Esophagus muscularis mucosa (tissue), 4 donors: ENCODE measurements at places on chromosomes 7 and 10.

DNA sequence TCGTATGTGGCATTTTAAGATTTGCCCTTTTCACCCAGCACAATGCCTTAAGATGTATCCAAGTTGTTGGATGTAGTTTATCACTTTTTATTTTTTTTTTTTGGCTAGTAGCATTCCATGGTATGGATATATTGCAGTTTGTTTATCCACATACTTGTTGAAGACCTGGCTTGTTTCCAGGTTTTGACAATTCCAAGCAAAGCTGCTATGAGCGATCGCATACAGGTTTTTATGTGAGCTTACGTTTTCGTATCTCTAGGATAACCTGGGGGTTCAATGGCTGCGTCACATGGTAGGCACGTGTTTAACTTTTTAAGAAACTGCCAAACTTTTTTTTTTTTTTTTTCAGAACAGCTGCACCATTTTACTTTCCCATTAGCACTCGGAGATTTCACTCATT, 32.2 kb downstream of the BAIAP2L1 start:
- DNase-seq = no peak

- no peak for DNase-seq
Measured at GRCh38 chr10:110857265-110858171, 14.2 kb upstream of the PDCD4 start.

DNA sequence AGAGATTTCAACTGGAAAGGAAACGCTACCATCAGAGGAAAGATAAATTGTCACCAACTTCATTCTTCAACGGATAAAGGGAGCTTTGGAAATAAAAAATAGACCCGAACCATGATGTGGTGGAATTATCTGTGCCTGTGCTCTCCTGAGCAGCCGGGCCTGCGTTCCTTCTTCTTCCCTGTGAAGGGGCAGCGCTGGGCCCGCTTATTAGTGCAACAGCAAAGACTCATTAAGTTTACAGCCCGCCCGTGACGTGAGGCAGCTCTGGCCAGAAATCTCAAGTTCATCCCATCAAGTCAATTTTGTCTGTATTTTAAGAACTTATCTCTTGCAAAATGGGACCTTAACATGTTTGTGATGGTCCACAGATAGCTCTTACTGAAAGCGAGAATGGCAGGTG, 193.7 kb downstream of the ADARB2 start:
- no peak for DNase-seq

DNA sequence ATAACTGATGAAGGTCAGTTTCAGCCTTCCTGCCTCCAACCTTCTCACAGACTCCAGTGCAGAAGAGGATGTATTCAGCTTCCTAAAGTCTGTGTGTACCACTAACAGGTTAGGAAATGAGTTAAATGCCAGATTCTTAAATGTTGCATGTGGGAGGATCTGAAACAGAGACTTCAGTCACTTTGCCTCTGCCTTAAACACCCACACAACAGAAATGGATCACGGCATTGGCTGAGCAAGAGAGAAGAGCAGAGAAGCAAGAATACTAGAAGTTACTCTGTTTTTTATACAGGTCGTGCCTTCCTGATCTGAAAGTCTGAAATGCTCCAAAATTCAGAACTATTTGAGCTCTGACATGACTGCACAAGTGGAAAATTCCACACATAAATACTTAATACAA, 98.9 kb upstream of the ARHGAP21 start:
- DNase-seq = no peak

DNA sequence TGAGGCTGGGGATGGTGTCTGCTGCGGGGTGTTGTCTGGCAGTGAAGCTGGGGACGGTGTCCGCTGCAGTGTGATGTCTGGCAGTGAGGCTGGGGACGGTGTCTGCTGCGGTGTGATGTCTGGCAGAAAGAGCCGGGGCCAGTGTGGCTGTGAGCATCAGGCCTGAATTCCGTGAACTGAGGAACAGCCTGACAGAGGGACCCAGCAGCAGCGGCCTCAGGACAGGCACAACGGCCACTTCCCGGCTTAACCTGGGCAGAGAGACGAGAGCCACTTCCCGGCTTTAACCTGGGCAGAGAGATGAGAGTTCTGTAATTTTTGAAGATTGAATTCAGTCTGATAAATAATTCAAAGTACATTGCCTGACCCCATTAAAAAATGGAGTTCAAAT, 321.2 kb downstream of the PTPRN2 start:
- no peak for DNase-seq

- no peak for DNase-seq
Measured at GRCh38 chr10:30116041-30116491, 56.7 kb upstream of the JCAD start.

DNA sequence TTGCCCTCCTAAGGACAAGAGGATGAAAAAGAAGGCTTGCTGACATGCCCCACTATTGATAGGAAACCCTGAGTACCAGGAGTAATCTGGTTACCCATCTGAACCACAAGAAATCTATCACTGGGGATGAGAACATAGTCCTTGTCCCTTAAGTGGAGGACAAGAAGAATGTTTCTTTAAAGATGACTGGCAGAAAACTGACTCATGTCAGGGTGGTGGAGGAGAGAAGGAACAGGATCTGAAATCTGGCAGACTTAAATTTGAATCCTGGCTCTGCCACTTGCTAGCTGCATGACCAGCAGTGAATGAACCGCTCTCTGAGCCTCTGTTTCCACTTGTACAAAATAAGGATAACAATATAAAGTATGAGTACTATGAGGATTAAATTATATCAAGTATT, 38.9 kb upstream of the XPNPEP1 start:
- no peak for DNase-seq

GRCh38 chr10:88107296-88108097, 244.1 kb downstream of the PTEN start:
- peak; percentile 55 for DNase-seq

DNA sequence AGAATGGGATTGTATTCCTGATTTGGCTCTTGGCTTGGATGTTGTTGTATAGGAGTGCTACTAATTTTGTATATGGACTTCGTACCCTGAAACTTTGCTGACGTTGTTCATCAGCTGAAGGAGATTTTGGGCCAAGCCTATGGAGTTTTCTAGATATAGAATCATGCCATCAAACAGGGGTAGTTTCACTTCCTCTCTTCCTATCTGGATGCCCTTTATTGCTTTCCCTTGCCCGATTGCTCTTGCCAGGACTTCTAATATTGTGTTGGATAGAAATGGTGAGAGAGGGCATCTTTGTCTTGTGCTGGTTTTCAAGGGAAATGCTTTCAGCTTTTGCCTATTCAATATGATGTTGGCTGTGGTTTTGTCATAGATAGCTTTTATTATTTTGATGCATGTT, 92.3 kb downstream of the CCDC7 start:
- no peak for DNase-seq

GRCh38 chr7:80463272-80463920, 48.5 kb downstream of the GNAT3 start:
- DNase-seq = no peak

- no peak for DNase-seq
Measured at GRCh38 chr7:30038196-30038980, 10.2 kb downstream of the PLEKHA8 start.

DNA sequence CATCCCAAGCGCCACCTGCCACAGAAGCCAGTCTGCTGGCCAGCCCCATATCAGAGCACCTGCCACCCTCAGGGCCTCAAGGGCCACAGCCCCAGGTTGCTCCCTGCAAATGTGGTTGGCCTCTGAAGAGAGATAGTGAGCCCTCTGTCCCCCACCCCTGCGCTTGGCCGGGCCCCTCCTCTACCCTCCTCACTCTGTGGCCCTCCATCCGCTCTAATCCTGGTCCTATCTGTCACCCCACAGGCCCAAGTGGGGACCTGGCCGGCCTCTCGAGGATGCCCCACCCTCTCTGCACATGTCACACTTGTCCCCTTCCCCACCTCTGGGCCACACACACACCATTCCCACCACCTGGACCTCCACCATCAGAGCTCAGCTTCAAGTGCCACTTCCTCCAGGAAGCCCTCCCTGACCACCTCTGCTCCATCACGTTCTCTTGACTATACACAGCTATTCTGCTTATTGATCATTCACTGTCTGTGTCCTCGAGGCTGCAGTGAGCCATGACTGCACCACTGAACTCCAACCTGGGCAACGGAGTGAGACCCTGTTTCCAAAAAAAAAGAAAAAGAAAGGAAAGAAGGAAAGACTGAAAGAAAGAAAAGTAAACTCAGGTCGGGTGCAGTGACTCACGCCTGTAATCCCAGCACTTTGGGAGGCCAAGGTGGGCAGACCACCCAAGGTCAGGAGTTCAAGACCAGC, 42.4 kb downstream of the TNRC18 start:
- DNase-seq = no peak

GRCh38 chr10:69516796-69517195, 56.4 kb downstream of the NEUROG3 start:
- peak; percentile 62 for DNase-seq

DNA sequence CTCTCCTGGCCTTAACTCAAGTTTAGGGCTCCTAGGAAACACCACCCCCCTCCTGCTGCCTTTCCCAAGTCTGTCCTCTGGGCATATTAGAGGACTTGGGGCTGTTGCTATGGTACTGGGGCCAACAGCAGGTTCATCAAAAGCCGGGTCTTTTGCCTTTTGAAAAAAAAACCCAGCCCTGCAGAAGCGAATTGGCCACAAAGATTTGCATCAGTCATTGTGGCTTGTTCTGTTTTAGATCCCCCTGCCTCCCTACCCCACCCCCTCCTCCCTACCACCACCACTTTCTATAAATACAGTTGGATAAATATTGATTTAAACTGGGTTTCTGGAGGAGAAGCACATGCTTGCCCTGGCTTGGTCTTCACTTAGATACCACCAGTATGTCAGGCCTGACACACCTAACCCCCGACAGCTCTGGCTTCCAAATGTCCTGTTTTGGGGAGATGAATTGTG, 7.0 kb downstream of the MXI1 start:
- peak; percentile 70 for DNase-seq

DNA sequence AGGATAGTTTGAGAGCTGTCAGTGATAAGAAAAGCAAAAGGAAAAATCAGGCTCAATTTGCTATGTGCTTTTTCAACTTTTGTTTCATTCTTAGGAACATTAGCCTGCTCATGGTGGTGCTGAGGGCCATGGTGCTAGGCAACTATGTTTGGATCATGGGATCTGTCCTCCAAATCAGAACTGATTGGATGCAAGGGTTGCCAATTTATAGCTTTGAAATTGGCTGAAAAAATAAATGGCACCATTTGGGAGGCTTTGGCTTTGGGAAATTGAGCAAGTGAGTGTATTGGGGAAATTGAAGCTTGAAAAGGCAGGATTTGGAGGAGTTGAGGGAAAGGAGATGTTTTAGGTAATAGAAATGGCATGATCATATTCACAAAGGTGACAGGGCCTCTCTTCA, 103.8 kb downstream of the CYP26A1 start:
- DNase-seq = no peak

DNA sequence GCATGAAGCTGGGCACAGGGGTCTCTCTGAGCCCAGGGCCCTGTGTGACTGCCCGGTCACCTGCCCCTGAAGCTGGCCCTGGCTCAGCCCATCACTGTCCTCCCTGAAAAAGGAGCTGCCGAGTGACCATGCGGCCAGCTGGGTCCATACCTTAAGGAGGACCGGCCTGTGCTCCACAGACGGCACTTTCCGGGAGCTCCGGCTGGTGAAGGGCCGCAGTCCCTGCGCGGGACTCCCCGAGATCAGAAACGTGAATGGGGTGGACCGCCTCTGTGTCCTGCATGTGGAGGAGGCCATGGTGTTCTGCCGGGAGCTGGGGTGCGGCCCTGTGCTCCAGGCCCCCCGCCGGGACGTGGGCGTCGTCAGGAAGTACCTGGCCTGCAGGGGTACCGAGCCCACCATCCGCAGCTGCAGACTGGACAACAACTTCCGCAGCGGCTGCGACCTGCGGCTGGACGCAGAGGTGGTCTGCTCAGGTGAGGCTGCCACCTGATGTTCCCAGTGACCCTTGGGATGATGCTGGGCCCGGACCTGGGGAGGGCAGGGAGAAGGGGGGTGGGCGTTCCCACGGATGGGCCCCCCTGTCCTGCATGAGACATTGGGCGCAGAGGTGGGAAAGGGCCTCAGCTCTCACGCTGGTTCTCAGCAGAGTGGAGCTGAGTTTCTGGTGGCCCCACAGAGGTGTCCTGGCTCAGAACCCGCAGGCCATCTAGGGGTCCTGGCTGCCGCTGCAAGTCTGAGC, 3.5 kb downstream of the SCART1 start:
- DNase-seq = peak; percentile 77

DNA sequence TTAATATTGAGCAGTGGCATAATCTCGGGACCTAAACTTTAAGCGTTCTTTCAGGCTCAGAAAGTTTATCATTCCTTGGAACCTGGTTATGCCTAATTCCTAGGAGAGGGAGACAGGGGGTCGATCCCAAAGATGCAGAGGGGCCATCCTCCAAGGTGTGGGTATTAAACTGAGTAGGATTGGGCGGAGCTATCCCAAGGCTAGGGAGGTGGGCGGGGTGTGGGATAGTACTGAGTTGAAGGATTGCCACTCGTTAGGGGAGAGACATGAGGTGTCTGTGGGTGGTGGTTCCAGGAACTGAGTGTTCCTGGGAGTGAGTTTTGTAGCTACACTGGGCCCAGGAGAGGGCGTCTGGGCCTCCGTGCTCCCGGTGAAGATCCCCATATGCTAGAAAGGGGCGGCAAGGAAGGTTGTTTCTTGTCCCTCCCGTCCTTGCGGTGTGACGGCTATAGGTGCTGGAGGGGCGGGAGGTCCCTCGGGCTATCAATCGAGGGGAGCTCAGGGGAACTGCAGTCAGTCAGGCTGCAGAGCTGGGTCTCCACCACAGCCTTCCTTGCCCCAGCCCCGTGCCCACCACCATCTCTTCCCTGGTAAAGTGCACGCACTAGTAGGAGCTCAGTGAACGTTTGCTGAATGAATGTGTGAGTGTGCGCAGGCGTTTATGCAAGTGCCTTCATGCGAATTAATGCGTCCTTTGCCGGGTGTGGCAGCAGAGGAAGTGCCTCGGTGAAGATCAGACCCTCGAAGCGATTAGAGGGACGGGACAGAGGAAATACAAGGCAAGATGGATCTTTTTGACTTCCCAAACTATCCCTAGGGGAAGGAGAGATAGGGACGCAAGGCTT, 3.0 kb upstream of the HMX2 start:
- peak; percentile 90 for DNase-seq

GRCh38 chr7:41867639-41868280, 164.9 kb upstream of the INHBA start:
- no peak for DNase-seq

GRCh38 chr7:113125728-113126127, 7.4 kb upstream of the SMIM30 start:
- DNase-seq = no peak

DNA sequence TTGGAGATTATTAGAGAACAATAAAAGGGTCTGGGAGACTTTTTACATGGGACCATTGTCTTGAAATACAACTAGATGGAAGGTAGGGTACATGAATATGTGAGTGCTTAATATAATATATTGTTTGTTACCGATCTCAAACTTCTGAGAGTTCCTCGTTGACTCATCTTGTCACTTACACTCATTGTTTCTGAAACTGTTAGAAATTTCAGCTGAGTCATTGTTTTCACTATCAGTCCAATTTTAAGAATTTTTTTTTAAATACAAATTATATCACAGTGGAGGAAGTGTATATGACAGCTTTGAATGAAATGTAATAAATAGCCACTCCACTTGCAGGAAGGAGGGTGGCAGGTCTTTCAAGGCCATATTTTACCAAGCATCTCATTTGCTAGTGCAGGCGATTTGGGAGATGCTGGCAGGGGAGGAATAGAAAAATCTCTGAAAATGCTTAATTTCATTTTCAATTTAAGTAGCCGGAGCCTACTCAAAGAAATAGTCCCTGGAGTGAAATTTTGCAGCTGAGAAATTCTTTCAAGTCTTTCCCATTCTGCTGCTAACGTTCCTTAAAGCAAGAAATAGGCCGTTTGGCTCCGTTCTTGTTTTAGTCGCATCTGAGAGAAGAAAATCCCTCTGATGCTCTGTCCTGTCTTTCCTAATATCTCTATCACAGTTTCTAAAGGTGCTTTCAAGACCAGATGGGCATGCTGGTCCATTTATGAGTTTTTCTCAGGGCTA, 1404.2 kb upstream of the CELF2 start:
- no peak for DNase-seq
